ENCODE measurements at places on chromosomes 12 and 14.

GRCh38 chr14:58985786-58986185 is 202.7 kb upstream of the DAAM1 start:
- DNase-seq, result no peak

DNA sequence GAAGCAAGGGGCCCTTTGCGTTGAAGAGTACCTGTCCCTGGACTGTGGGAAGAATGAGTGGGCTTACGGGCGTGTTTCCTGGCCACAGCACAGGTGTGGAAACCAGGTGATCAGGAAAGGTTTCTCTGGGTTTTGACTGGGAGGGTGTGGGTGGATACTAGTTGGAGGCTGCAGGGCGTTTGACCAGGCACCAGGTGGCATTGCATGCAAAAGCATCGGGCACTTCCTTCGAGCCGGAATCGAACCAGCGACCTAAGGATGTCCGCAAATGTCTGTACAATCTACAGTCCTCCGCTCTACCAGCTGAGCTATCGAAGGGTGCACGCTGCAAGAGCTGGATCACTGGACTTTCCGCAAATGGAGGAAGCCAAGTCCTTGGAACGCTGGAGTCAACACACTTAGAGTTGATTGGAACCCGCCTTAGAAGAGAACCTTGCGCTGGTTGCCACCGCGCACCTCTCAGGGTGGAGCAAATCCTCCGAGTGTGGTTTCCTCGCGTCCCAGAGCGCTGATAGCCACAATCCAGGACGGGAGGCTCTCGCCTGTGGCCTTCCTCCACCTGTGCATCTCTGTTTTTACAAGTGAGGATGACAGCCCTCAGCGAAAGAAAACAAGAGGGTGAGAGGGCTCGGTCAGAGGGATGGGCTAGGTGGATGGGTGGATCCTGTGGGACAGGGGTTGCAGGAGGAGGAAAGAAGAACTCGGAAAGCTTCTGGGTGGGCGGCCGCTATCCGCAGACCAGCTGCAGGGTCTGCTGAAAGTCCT is 21.2 kb upstream of the RNASE4 start:
- peak; percentile 65 for DNase-seq

- no peak for DNase-seq
These were observed 8.5 kb downstream of the CDCA4 start for GRCh38 chr14:105012171-105012985.

DNA sequence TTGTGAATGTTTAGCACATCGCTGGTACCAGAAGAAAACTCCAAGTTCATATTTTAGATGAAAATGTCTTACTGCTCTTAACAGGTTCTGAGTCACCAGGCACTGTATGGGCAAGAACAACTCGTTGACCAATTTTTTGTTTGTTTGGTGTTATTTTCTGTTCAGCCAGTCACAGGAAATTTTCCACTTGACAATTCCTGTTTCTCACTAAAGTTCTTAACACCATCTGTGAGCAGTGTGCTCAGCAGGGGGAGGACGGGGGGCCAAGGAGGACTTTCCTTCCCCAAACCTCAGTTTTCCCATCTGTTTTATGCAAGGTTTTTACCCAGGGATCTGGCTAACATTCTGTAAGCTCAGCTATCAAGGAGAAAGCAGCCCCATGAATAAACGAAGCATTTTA is 3.0 kb downstream of the NUAK1 start:
- no peak for DNase-seq

- no peak for DNase-seq
These were observed at the start of gene CD9 for GRCh38 chr12:6200256-6201212. Gene CD9 (plus strand): TSS chr12:6200400. CDS start chr12:6200500, 100 bp downstream.

DNA sequence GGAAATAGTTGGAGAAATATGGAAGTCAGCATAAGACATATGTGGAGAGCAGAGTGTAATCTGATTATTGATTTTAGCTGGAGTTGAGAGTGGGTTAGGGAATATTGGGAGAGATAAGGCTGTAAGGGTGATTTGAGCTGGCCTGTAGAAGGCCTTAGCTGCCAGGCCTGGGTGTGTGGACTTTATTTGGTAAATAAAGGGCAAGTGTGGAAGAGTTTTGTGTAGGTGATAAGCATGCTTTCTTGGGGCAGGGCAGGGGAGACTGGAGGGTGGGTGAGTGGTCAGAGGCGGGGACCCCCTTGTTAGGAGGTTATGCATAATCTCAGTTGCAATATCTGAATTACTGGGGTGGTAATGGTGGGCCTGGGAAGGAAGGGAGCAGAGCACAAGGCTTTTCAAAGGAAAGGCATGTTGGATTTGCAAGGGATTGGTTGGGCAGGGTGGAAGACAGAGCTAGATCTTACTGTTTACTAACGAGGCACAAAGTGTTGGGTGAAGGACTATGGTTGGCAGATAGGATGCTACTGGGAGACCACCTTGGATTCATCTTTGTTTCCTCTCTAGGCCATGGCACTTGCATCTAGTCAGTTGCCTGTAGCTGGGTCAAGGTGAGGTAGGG is 5.5 kb downstream of the KHNYN start:
- DNase-seq, result no peak

DNA sequence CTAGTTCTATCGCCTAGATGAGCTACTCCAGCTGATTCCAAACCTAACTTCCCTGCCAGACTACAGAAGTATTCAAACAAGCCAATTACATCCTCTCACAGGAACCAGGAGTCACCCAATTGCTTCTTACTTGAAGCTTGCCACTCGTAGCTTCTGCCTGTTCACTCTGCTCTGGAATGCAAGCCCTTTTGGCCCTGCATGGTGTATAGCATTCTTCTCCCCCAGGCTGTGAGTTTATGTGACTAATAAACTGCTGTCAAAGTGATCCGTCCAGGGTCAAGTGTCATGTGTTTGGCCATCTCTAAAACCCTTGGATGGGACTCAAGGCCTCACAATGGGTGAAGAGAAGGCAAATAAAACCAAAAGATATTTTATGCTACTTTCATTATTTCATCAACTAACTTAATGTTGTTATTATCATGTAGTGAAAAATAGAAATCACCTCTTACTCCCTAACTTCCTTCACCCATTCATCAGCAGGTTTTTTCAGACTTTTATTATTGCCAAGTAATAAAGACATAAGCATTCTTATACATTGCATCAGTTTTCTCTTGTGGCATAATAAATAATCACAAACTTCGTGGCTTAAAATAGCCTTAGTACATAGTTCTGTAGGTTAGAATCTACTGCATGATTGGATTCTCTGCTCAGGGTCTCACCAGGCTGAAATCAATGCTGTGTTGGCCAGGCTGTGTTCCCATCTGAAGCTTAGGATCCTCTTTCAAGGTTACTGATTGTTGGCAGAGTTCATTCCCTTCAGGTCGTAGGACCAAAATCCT is 1981.7 kb upstream of the FLRT2 start:
- DNase-seq, result no peak
